Stimulated activated CD8-positive, alpha-beta memory T cell treated with anti-CD3 and anti-CD28 coated beads, Interleukin-4, amount 100 ng/mL, for 4 hours (primary cell): ENCODE measurements at places on chromosomes 4 and X.

DNA sequence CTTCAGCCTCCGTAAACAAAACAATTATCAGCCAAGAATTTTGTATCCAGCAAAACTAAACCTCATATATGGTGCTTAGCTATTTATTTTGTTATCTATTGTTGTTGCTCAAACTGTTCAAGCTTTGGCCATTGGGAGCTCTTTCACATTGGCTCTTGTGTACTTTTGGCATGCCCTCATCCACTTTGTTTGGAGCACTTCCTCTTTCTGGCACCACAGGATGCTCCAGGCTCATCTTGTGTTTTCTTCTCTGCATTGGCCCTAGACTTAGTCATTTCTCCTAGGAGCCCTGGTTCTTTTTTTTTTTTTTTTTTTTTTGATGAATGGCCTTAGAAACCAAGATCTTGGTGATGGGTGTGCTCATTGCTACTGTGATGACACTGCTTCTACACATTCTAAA is 74.5 kb downstream of the DIPK2B start:
- DNase-seq = no peak

GRCh38 chr4:92059615-92060014 is 244.2 kb upstream of the GRID2 start:
- DNase-seq = no peak

DNA sequence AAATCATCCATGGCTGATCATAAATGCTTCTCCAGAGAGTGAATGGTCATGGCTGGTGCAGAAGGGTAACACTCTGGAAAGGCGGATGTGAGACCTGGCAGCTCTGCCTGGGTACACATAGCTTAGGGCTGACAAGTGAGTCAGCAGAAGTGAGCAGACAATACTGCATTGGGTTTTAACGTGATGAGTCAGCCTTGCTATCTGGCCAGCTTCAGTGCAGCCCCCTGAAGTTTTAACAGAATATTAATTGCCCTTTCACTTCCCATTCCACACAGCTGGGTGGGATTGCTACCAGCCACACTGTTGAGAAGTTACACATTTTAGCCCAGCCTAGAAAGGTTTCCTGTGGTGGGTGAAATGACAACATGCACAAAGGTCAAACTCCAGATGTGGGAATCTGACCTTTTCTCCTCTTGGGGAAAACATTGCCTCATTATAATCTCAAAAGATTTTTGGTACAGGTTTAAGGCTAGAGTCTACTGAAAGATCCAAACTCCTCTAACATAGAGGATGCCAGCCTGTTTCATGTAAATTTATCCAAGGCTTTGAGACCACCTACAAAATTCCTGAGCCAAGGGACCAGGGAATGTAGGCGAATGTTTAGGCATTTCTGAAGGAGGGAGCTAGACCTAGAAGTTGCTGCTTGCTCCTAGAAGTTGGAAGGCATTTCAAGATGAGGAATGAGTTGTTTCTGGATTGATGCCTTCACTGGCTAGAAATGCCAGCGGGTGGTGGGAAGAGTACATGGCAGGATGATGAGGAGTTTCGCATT is 230.3 kb upstream of the PGRMC2 start:
- DNase-seq = no peak

- no peak for DNase-seq
These were observed 19.8 kb downstream of the GAB1 start for GRCh38 chr4:143356493-143356892.

GRCh38 chrX:39840133-39840532 is 257.6 kb downstream of the BCOR start:
- DNase-seq = no peak

DNA sequence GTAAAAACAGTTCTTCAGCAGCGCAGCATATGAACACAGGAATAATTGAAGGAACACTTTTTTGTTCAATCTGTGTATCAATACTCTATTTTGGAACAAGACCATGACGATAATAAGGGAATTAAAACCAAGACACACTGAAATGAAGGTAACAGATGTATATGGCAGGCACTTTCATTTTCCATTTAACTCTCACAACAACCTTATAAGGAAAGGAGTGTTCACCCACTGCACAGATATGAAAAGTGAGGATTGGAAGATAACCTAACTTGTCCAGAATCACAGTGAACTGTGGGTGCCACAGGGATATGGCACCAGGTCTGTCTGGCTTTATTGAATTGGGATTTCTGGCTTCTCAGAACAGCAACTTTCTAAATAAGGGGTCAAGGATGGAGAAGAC is 153.3 kb downstream of the MID1IP1 start:
- DNase-seq = no peak

- no peak for DNase-seq
These were observed 2371.8 kb downstream of the PCDH7 start for GRCh38 chr4:33091961-33092360.

DNA sequence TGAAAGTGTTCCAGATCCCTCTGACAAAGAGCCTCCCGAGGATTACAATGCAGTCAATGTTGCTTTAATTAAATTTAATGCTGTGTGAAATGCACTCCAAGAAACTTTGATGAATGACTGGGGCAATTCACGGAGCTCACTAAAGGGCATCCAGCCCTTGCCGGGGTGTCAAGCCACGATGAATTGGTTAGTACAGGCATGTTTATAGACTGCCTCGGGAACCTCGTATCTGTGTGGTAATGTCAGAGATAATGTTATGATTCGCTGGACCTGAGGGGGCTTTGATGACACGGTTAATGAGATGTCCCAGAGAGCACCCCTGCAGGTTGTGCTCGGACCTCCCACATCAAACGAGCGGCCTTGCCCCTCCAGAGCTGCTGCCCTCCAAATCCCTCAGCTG is 428.8 kb downstream of the NKX6-1 start:
- no peak for DNase-seq

DNA sequence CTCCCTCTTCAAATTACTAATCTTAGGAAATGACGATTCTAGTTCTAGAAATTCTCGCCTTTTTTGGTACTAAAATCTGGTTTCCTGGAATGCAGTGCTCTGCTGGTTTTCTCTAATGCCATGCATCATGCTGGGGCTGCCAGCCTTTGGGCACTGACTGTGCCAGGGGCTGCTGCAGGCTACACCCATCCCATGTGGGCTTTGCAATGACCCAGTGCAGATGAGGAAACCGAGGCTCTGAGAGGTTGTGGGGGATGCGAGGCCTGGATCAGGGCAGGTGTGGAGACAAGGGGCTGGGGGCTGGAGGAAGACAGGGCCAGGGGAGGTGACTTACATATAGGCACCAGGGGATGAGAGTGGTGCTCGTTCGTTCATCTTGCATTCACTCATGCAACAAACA is 95.3 kb downstream of the HMX1 start:
- DNase-seq = no peak

DNA sequence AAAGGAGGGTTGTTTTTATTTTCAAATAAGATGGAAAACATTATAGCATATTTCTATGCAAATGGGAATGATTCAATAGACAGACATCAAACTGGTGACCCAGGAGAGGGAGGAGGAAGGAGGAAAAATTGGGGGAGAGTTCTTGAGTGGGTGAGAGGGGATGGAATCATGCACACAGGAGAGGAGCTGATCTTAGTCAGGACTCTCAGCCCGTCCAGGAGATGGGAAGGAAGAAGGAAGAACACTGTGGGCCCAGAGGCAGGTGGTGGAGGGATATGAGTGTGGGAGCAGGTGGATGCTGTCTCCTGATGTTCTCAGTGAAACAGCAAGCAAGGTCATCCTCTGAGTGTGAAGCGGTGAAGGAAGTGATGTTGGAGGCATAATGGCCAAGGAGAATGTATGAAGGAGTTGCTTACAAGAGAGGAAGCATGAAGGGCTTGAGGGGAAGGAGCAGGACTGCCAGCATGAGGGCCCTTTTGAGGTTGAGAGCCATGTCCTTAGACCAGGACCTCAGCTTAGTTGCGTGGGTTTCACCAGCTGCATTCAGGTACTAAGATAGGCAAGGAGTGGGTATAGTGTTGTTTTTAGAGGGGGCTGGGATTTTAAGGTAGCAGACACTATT is 161.7 kb upstream of the NAP1L5 start:
- DNase-seq = no peak

GRCh38 chr4:20359692-20360091 is 108.0 kb downstream of the SLIT2 start:
- no peak for DNase-seq

DNA sequence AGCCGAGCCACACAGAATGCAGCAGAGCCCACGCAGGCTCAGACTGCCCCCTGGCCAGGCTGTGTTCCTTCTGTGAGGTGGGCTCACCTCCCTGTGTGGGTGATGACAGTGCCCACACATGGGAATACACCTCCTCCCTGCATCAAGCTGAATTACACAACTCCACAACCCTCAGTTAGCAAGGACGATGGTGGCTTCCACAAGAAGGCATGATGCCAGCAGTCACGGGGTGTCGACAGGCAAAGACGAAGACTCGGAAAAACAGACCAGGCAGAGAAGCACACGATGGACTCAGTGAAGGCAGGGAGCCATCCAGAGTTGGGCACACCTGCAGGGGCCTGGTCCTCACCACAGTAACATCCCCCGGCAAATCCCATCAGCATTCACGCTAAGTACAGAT is 12.1 kb downstream of the LETM1 start:
- DNase-seq = no peak

DNA sequence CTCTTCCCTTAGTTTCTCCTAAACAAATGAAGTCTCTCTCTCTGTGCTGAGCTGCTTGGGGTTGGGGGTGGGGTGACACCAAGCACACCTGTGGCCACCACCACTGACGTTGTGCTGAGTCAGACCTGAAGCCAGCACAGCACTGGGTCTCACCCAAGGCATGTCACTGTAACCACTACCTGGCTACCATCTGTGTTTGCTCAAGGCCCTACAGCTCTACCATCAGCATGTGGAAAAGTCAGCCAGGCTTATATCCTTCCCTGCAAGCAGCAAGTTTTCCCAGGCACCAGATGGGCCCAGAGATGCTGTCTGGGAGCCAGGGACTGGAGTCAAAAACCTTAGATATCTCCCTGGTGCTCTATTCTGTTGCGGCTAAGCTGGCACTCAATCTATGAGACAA is 6.9 kb downstream of the CXCL10 start:
- no peak for DNase-seq

DNA sequence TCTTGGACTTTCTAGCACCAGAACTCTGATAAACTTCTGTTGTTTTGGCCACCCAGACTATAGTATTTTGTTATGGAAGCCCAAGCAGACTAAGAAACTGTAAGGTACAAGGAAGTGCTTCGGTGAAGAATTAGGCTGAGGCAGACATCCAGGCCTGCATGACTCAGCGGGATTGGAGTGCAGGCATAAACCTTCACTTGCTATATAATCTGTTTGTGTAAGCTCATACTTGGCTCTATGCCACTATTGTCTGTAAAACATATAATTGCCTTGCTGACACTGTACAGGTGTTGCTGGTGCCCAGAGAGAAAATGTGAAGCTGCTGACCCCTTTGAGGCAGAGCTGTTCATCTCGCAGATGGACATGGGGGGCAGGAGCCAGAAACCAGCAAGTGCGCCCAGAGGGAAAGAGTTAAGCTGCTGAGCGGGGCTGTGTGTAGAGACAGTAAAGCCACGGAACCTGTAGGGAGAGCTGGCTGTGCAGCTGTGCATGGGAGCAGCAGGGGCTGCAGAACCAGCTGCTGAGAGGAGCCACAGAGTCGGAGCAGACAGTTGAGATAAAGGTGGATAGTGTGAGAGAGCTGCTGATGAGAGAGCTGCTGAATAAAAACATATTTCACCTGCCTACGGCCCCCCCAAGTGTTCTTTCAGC is 96.2 kb downstream of the RBM46 start:
- no peak for DNase-seq

- no peak for DNase-seq
These were observed 109.6 kb upstream of the FTHL17 start for GRCh38 chrX:31181377-31182000.

DNA sequence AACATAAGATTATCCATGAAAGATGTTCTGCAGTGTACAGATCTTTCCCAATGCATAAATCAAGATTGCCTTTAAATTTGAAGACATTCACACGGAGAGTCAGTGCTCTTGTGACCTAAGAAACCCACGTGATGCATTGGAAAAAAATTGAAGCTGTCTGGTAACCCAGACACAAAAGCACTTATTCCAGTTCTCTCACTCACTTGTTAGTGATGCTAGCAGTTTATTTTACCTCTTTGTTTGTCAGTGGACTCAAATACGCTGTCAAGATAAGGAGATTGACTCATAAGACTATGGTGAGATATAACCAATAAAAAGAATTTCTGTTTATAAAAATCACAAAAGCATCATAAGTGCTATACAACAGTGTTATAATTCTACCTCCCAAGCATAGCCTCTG is 245.8 kb upstream of the SMIM31 start:
- no peak for DNase-seq

DNA sequence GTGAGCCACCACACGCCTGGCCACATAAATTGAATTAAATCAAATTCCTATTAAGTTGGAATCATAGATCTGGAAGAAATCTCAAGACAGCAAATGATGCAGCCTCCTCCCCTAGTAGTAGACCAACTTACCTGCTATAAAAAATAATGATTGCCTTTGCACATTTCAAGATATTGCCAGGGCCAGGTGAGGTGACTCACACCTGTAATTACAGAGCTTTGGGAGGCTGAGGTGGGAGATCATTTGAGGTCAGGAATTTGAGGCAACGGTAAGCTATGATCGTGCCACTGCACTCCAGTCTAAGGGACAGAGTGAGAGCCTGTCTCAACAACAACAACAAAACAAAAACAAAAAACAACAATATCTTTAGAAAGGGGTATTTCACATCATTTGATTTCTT is 17.0 kb upstream of the WWC2 start:
- no peak for DNase-seq

DNA sequence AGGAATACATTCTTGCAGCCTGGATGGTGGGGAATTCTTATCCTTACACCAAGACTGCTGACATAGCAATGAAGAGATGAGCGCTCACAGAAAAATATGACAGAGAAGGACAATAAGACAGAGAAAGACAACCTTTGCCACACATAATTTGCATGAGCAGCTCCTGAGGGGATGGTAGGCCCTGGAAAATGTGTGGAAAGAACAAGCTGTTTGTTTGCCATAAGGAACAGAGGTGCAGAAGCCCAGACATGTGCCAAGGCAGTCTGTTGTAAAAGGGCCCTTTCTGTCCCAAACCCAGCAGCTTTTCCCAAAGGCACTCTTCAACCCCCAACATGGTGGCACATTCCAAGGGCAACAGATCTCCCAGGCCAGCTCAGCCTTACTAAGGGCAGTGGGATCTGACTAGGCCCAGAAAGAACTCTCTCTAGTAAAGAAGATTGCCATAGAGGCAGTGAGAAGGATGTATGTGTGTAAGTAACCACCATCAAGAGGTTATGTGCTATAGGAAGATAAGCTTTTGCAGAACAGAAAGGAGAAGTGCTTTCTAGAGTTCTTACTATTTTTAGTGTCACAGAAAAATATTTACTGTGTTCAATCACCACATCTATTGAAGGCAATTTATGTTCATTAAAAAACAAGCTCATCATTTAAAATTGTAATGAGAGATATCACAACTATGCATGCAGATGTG is 287.0 kb upstream of the RASGEF1B start:
- no peak for DNase-seq

DNA sequence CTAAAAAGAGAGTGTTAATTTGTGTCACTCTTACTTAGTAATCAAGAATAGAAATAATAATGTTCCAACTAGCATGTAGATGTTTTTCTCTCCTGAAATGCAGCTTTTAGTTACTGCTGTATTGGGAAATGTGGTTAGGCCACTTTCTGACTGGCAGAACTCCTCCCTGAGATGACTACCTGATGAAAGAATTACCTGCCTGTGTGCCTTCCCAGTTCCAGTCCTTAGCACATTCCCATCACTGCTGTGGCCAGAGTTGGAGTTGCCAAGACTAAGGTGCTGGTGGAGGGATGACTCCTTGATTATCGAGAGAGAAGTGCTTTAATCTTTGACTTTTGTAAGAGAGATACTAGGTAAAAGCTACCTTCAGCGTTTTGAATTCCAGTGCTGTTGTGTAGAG is 9.5 kb downstream of the GAB1 start:
- DNase-seq = no peak

GRCh38 chr4:663438-664428 is 10.3 kb downstream of the ATP5ME start:
- peak; percentile 74 for DNase-seq
